ENCODE measurements at places on chromosomes 16 and 17.
A peak's percentile ranks its signal among the peaks of the same experiment; 100 is the strongest.

DNA sequence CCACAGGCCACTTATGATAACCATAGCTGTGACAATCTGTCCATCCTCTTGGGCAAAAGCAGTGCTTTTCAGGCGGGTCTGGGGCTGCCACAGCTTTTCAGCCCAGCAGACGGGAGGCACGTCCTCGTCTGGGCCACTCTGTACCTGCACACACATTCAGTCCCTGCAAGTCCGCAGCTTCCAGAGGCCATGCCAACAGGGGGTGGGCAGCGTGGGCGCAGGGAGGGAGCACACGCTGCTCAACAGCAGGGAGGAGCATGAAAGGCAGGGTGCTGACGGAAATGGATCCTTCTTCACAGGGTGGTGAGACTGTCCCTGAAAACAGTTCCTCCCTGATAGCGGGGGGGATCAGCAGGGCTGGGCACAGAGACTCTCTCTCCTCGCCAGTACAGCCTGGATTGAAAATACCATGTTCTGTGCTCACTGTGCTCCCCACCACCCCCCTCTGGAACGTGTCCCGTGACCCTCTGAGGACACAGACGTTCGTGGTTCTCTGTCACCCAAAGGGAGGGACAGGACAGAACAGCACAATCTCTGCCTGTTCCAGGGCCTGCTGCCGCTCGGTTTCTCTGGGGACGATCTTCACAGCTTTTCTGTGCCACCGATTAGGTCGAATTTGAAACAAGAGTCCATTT lies 41.7 kb downstream of the PEMT start:
- DNase-seq = no peak

GRCh38 chr16:4309833-4310266 lies 6.0 kb upstream of the GLIS2 start:
- peak; percentile 86 for DNase-seq

DNA sequence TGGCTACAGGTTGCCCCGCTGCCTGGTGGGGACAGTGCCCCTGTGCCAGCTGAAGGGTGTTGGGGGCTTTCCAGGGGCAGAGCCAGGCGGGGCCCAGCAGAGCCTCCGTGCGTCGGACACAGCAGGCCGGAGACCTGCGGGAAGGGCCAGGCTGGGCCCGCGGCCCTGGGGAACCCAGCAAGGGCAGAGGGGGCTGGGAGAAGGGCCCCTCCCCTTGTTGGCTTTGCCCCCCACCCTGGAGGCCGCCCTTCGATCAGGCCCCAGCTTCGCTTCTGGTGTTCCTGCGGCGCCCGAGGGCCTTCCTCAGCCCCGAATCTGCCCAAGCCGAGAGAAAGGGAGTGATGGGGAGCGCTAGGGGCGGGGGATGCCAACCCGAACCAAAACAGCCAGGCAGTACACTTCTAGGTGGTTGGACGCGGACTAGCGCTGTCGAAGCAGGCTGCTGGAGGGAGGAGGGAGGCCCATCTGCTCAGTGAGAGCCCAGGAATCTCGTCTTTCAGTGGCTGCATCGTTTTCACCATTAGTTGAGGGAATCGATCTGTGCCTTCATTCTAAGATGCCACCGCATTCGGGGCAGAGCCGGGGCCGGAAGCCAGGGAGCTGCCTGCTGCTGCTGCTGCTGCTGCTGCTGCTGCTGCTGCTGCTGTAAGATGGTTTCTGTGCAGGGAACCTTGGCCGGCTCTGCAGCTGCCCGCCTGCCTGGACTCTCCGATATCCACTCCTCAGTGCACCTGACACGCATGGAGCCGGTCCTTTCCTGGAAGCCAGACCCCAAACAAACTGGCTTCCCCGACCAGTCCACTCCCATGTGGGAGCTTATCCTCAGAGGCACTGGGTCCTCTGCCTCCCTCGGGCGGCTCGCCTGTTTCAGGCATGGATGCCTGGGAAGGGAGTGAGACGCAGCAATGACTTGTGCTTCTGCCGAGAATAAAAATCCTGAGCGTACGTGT lies 1.7 kb downstream of the JPH3 start:
- DNase-seq = no peak

- no peak for DNase-seq
Observed at GRCh38 chr17:901964-902363, 77.6 kb downstream of the NXN start.

- DNase-seq = no peak
Observed at GRCh38 chr17:73534209-73534909, 109.9 kb downstream of the SDK2 start.

DNA sequence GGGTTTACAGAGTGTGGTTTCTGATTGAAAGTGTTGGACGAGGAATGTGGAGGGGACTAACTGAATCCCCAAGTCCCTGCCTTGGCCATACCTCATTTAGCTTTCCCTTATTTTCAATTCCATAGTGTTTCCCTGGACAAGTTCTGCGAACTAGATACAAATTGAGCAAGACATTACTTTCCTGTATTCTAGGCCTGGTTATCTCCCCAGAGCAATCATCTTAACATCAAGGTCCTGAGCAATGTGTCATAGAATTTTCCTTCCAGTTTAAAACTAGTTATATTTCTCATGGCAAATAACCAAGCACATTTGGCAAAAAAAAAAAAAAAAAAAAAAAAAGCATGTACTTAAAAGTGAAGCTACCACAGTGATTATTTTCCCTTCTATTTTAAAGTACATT lies 330.1 kb downstream of the CDH11 start:
- DNase-seq = no peak

DNA sequence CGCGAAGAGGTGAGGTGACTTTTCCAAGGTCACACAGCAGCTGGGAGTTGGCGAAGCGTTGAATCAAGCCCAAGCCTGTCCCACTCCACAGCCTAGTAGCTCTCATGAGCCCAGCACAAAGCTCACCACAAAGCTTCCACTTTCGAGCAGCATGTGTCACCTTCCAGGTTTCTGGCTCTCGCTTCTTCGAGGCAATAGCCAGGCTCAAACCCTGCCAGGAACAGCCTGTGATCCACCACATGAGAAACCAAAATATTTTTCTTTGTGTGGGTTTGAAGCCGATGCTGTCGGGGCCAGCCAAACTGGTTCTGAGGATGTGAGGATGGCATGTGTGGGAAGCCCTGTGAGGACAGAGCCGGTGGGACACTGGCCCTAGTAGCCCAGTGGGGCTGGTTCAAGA lies 68.1 kb downstream of the COG7 start:
- DNase-seq = no peak

DNA sequence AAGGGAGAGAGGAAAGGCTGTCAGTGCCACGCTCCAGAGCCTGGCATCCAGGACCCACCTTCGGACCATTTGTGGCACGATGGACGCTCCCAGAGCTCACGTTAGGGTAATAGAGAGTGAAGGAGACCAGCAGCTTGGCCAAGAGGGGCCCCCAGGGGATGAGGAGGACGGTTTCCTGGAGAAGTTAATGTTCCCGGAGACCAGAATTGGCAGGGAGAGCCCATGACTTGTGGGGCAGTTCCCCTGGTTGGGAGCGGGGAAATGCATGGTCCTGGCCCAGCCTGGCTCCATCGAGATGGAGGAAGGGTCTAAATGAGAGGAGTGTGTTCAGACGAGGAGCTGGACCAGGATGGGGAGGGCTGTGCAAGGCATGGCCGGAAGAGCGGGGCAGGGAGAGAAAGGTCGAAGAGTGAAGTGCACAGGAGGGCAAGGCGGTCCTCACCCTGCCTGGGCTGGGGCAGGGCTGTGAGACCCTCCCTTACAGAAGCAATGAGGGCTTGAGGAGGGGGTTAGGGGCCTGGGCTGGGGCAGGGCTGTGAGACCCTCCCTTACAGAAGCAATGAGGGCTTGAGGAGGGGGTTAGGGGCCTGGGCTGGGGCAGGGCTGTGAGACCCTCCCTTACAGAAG lies 2.9 kb upstream of the HIC1 start:
- peak; percentile 56 for DNase-seq

DNA sequence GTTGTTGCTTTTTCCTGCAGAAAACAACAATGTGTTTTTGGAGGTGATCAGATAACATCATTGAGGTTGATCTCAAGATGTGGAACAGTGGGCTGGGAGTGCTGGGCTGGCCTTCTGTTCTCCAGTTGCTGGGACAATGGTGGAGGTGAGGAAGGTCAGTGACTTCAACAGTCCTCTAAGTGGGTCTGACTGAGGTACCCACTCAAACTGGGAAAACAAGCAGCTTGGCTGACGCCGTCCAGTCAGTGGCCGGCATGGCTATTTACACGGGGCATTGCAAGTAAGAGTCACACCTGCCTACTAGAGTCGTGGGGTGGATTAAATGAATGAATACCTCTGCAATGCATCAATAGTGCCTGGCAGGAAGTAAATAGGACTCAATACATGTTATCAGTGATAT lies 386.7 kb upstream of the ZFHX3 start:
- DNase-seq = no peak

- DNase-seq = no peak
Observed at GRCh38 chr16:17271687-17272086, 199.1 kb downstream of the XYLT1 start.

GRCh38 chr16:26348095-26348494 lies 656.3 kb downstream of the HS3ST4 start:
- DNase-seq = no peak

- no peak for DNase-seq
Observed at GRCh38 chr17:8382880-8383142, 182 bp downstream of the RPL26 start.

DNA sequence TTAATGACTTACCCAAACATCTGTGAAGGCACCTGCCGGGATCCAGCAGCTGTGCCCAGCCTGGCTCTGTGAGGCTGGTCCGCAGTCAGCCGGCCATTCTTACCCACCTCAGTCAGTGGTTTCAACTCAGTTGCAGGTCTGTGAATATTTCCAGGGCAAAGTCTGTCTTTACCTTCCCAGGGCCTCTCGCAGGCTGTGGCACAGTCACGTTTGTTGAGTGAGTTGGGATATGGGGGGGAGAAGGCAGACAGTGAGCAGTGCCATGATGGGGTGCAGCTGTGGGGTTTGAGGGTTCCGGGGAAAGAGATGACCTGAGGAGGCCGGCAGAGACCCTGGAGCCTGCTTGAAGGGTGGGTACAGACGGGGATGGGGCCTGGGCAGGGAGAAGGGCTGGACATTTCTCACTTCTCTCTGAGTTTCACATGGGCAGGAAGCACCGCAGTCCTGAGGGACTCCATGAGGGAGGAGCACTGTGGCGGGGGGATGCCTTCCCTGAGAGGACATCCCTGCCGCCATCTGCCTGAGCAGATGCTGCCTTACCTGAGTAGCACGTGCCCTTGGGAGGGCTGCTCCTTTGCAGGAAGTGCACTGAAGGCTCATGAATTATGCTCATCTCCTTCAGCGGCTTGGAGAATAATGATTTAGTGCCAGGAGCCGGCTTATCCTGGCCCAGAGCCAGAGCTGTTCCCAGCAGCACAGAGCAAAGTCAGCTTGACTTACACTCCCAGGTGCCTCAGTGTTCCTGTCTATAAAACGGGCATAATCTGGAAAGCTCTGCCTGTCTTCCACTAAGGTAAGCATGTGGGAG lies 48.1 kb downstream of the KSR1 start:
- no peak for DNase-seq

DNA sequence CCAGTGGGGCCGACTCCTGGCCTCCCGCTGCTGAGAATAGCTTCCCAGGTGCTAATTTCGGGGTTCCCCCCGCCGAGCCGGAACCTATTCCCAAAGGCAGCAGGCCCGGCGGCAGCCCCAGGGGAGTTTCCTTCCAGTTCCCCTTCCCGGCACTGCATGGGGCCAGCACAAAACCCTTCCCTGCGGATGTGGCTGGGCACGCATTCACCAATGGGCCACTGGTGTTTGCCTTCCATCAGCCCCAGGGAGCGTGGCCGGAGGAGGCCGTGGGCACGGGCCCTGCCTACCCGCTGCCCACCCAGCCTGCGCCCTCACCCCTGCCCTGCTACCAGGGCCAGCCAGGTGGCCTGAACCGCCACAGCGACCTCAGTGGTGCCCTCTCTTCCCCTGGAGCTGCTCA lies 24.9 kb upstream of the ZFPM1 start:
- DNase-seq = no peak

GRCh38 chr17:74639704-74640151 lies 16.2 kb upstream of the CD300E start:
- DNase-seq = no peak

GRCh38 chr17:44235583-44235936 lies 16.1 kb upstream of the UBTF start:
- DNase-seq = no peak

DNA sequence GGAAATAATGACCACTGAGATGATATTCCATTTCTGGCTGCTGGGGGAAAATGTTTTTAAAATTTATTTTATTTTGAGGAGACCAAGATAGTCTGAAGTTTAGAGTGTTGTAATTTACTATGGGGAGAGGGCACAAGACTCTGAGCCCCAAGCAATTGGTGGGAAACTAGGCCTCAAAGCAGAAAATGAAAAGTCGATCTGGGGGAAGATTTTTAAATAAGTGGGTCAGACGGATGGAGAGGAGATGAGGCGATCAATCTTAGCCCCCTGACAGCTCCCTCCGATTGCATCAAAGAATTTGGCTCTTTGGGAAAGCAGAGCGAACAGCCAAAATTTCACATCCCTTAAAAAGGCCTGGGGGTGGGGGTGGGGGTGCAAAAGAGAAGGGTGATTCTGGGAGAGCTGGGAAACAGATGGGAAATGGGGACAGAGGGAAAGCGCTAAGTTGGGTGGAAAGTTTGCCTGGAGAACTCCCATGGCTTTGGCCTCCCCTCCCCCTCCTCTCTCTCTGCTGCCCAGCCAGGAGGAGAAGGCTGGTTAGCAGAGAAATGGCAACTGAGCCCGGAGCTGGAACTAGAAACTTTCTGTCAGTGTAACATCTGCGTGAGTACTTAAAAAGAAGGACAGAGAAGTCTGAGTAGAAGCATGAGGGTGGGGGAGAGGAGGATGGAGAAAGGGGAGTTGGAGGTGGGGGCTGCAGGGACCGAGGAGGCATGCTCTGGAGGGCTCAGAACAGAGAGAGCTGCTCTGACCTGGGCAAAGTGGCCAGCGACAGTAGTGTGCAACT lies 1.4 kb upstream of the HOXB2 start:
- no peak for DNase-seq

GRCh38 chr16:1080801-1081733 lies 8.5 kb downstream of the SSTR5 start:
- no peak for DNase-seq

DNA sequence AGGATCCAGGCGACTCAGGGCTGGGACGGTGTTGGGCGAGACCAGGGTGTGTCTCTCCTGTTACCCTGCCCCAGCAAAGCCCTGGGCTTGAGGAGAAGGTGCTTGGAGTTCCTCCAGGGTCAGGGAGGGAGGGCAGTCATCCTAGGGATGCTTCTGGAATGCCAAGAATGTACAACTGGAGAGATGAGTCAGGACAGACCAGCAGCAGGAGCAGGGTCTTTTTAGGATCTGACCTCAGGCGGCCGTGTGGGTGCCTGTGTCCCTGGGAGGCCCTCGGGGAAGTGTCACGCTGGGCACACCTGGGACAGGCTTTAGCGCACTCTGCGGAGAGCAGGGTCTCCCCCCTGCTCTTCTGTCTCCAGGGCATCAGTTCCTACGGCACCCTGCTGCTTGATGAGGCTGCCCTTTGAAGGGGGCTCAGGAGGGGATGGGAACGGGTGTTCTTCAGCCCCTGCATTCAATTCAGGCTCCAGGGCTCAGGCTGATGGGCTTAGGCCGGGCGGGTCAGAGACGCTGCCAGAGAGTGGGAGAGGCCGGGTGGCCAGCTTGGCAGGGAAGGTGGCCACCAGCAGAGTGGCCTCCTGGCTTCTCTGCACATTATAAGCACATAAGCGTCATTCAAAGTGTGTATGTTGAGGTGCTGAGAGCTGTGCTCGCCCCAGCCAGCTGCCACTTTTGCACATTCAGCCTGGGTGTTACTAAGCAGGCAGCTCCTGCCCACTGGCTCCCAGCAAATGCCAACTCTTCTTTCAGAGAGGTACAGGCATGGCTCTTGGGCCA lies 8.4 kb upstream of the MTSS2 start:
- no peak for DNase-seq

Measured in ecto neural progenitor cell (in vitro differentiated cells).